ENCODE measurements at places on chromosomes 13 and 19.

DNA sequence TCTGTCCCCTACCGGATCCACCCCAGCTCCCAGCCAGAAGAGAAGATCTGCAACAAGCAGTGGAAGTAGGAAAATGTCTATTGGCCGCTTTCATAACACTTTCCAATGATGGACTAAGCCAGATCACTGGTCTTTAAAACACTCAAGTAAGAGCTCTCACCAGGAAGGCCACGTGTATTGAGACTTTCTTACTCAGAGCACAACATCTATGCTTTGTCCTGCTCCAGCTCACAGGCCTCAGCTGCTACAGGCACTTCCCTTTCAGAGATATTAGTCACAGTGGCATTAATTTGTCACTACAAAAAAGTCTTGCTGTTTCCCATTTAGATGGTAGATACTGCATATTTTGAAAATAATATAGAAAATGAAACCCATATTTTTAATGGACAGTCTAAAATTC, 164.2 kb downstream of the ABCC4 start:
- no peak for DNase-seq

GRCh38 chr13:77729502-77730221, 32.2 kb downstream of the SLAIN1 start:
- DNase-seq: no peak

- no peak for DNase-seq
Measured at GRCh38 chr19:5494773-5495172, 39.6 kb downstream of the ZNRF4 start.

GRCh38 chr19:15265850-15266248, 33.6 kb upstream of the EPHX3 start:
- DNase-seq: peak; percentile 90

DNA sequence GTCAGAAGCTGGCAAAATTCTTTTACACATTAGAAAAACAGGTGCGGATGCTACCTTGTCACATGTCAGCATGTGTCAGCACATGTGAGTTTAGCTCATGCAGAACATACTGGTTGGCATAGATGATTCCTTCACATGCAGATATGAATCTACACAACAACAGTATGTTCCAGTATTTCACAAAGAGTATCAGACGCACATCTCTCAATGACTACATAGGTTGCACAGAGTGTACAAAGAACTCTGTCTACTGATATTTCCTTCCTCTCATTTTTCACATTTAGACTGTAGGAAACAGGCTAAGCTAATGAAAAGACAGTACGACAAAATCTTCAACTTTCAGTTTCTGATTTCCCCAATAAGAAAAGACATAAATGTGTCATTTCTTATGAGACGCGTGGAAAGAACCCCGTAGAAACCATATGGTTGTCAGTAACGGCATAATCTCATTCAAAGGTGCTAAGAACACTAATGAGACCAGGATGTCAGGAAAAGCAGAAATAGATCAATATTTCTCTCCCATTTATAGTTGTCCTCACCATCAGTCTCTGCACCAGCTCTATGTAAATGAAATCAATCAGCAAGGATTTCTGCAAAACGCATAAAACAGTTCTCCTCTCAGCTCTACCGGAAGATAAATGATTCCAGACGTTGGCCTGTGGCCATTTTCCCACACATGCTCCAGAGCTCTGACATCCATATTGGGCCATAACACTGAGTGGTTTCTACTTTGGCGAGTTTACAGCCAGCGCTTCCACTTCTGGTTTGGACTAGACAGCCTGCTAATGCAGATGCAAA, 81.2 kb downstream of the STARD13 start:
- DNase-seq: no peak

- no peak for DNase-seq
Measured at GRCh38 chr19:48560095-48560530, 8.1 kb downstream of the SULT2B1 start.

DNA sequence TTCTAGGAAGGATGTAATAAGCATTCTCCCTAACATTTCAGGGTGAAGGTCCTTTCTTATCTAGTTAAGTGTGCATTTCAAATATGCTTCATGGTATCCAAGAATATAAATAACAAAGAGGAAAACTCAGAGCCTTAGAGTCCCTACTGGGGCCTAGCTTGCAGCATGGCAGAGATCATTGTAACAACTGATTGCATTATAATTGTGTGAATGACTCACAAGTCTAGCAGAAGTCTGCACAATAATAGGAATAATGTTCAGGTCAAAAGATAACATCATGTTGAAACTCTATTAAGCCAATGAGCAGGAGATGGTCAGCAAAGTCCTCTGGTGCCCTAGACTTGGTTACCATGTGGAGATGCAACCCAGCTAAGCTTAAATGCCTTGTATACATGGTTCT, 3.4 kb downstream of the POSTN start:
- DNase-seq: no peak

DNA sequence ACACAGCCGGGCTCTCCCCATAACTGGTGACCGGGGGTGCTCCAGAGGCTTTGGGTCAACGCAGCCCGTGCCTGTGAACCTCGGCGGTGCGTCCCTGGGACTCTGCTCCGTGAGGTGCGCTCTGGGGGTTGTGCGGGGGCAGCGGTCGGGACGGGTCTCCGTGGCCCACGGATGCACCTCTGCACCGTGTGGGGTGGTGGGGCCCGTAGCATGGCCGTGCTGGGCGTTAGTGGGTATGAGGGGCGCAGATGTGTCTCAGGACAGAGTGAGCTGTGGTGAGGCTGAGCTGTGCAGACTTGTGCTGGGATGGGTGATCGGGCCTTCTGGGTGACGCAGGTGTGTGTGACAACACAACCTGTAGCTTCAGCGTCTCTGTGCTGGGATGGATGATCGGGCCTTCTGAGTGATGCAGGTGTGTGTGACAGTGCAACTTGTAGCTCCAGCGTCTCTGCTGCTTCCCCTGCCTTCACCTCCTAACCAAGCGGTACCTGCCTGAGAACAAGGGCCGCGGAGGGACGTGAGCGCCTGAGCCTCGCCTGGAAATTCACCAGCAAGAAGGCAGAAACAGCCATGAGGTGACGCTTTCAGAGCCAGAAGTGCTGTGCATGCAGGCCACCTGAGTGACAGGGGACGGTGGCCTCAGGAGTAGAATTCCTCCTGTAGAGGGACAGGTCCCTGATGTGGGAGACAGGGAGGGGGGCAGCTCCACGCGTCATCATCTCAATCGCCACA, 599 bp downstream of the ZNF331 start:
- no peak for DNase-seq

GRCh38 chr13:101406791-101407190, 9.5 kb downstream of the NALCN start:
- DNase-seq: no peak

DNA sequence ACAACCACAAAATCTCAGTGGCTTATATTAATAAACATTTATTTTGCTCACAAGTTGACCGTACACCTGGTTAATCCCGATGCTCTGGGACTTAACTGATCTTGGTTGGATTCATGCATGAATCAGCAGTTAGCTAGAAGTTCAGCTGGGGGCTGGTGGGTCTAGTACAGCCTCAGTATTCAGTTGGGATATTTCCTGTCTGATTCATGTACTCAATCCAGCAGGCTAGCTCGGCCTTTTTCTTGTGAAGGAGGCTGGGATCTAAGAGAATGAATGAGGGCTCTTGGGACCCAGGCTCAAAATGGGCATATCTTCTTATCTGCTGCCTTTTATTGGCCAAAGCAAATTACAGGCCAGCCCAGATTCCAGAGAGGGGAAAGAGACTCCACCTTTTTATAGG, 178.8 kb downstream of the KCTD12 start:
- no peak for DNase-seq

DNA sequence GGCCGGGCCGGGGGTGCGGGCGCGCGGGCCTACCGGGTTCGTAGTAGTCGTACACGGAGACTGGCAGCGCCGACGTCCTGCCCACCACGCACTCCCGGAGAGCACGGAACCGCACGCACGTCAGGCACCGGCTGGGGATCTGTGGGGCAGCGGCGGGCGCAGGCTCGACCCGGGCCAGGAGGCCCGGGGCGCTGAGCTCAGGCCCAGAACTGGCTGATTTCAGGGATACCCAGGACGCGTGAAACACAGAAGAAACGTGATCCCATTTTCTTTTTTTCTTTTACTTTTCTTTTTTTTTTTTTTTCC, 9.0 kb downstream of the F2RL3 start:
- no peak for DNase-seq

- no peak for DNase-seq
Measured at GRCh38 chr13:52356327-52356726, 49.6 kb downstream of the THSD1 start.

- DNase-seq: no peak
Measured at GRCh38 chr19:51783372-51783771, 11.6 kb upstream of the FPR3 start.

DNA sequence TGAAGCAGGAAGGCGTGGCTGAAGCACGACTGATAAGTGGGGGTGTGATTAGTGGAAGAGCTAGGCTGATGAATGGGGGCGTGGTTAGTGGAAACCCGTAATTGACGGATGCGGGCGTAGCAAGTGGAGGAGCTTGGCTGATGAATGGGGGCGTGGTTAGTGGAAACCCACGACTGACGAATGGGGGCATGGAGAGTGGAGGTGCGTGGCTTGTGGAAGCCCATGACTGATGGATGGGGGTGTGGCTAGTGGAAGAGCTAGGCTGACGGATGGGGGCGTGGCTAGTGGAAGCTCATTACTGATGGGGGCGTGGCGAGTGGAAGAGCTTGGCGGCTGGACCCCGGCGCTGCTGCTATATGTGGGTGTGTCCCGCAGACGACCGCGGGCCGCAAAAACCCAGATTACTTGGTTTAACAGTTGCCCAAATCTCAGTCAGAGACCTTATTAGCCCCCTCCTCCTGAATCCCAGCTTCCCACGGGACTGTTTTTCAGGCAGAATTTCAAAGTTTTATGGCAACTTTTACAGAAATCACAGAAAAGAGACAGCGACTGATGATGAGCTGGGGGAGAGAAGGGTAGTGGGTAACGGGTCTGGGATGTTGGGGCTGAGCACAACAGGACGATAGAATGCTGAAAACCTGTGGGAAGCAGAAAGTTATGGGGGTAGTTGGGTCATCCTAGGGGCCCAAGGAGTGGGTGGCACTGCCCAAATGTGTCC, 9.0 kb upstream of the MEIS3 start:
- peak; percentile 95 for DNase-seq
